ENCODE measurements at places on chromosomes 16 and 17.

- DNase-seq: no peak
These were observed 25.1 kb upstream of the TMC7 start for GRCh38 chr16:18958621-18959029.

GRCh38 chr17:76115138-76115754, 11.7 kb upstream of the EXOC7 start:
- no peak for DNase-seq

DNA sequence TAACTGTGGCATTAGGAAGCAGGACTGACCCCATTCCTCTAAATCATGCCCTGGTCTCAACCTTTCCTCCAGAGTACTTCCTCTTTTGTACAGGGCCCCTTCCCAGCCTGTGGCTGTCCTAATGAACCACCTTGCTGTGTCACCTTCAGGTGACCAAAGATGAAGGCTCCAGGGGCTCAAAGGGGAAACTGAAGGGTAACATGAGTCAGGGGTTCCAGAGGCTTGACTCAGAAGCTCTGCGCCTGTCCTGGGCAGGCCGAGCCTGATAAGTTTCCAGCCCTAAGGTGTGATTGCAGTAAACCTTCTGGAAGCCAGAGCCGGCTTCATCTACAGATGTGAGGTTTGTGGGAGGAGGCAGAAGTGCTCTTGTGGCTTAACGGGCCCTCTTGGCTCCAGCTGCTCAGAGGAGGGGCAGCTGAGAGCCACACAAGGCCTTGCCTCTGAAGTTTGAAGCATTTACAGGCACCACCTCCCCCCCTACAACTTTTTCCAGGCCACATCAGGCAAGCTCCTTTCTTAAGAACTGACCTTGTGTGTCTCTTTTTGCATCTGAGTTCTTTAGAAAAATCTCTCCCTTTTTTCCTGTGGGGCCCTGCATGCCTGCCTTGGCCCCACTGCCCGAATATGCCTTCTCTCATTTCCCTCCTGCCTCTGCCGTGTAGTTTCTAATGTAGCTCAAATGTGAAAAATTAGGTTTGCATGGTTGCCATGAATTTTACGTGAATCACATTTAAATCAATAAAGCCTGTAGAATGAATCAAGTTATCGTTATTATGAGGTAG, 149.9 kb downstream of the CLEC16A start:
- DNase-seq: no peak

DNA sequence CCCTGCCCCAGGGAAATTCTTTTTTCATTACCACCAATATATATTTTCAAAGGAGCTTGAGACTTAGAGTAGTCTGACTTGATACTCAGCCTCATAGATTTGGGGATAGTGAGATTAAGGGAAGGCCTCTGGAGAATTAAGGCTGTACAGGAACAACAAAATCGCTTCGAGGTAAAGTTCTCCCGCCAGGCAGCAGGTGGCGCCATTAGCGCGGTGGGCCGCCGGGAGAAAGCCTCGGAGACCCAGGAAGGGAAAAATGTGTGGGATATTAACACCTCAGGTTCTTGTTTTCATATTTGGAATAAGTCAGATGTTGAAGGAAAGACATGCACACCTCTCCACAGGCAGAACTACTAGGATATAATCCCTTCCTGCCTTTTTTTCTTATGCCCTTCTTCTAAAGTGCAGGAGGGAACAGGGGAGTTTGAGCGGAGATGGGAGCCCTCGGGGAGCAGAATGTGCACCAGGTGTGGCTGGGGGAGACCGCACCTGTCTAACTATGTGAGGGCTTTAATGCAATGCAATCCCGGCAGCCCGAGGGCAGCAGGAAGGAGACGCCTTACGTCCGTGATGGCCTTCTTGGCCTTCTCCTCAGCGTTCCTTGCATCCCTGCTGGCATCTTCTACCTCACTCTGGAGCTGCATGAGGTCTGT, 25.9 kb downstream of the MYH3 start:
- peak; percentile 37 for DNase-seq

- peak; percentile 12 for DNase-seq
These were observed 50.2 kb downstream of the ANKFN1 start for GRCh38 chr17:56203430-56203829.

DNA sequence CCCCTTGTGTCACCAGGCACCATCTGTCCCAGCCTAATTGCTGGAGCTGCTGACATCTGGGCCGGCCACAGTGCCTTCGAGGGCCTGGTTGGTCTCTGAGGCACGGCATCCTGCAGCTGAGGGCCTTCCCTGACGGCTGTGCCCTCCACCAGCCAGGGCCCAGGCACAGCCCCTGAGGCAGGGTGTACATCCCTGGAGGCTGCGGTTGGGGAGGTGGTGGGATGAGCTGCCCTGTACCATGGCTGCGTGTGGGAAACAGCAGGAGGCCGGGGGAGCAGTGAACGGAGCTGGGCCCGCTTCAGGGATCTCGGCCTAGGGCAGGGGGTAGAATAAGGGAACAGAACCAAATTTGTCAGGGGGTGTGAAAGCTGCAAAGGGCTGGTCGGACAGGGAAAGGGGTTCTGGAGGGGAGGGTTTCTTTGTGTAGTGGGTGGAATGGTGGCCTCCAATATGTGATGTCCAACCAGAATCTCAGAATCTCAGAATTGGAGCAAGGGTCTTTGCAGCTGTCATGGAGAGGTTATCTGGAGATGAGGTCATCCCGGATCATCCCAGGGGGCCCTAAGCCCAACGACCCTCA, 10.0 kb upstream of the SLC38A10 start:
- DNase-seq: no peak

GRCh38 chr17:78082988-78083387, 45.6 kb downstream of the TMC6 start:
- DNase-seq: no peak

DNA sequence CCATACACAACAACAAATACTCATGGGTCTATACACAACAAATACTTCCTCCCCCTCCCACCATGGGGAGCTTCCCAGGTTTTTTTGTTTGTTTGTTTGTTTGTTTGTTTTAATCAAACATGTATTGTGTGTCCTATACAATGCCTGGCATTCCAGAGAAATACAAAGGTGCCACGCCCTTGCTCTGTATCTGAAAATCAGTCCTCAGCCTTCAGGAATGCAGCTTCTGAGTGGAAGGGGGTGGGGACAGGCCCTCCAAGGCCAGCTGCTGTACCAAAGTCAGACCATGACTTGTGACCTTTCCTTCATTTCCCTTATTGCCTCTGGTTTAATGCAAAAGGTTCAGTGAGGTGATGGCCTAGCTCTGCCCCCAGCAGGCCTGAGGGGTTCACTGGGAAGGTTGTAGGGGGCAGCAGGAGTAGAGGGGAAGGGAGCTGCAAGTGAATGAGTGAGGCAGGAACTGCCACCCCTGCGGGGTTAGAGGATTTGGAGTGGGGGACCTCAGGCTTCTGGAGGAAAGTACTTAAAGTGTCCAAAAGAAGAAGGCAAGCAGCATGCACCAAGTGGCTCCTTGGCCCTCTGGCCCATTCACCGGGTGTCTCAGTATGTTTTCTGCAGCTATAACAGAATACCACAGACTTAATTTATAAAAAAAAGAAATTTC, 105.2 kb downstream of the CLEC16A start:
- DNase-seq: no peak

DNA sequence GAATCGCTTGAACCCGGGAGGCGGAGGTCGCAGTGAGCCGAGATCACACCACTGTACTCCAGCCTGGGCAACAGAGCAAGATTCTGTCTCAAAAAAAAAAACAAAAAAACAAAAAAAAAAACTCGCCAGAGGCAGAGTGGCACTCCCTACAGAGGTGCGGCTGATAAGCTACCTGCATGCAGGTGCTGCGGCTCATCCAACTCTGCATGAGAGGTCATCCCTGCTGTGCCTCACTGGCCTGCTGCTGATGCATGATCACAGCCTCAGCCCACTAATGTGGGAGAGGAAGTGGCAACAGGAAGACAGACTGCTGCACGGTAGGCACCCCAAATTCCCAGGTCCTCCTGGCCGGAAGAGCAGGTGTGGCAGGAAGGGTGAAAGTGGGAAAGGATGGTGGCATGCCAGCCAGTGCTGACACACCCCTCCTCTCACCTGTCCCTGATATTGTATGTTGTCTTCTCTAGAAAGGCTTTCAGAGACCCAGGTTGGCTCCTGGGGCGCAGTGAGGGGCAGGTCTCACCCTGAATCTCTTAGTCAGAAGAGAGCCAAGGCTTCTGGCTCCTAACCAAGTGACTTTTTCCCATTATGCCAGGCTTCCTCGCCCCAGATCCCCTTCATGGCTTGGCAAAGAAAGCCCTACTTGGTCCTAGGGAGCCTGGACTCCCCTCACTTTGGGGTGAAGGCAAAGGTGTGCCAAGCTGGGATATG, 11.8 kb downstream of the NXPH3 start:
- DNase-seq: no peak

- DNase-seq: no peak
These were observed 4.5 kb downstream of the OR1F1 start for GRCh38 chr16:3192476-3193019.

GRCh38 chr17:81838753-81839255, 4.0 kb upstream of the PPP1R27 start:
- no peak for DNase-seq

GRCh38 chr17:44416558-44417289, 27.3 kb upstream of the ITGA2B start:
- no peak for DNase-seq

- DNase-seq: no peak
These were observed 27.5 kb upstream of the KRT17 start for GRCh38 chr17:41651625-41652460.

GRCh38 chr17:50059256-50059655, 3.3 kb downstream of the ITGA3 start:
- no peak for DNase-seq

- DNase-seq: no peak
These were observed 4.9 kb downstream of the TEX14 start for GRCh38 chr17:58686980-58687379.

- no peak for DNase-seq
These were observed 8.4 kb downstream of the NDUFAB1 start for GRCh38 chr16:23587726-23588125.

DNA sequence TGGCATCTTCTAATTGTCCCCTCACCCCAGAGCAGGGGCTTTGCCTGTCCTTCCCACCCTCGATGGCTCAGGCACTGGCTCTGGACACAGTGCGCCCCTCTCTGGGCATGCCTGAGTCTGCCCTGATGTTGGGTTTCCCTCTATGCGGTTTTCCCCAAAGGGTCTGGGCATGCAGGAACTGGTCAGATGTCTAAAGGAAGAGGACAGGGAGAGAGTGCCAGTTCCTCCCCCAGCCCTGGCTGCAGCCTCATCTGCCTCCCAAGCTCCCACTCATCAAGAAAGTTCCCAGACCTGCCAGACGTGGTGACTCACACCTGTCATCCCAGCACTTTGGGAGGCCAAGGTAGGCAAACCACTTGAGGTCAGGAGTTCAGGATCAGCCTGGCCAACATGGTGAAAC, 41.3 kb upstream of the PABPN1L start:
- no peak for DNase-seq

- DNase-seq: no peak
These were observed 214.0 kb upstream of the CIBAR2 start for GRCh38 chr16:85326113-85326793.

DNA sequence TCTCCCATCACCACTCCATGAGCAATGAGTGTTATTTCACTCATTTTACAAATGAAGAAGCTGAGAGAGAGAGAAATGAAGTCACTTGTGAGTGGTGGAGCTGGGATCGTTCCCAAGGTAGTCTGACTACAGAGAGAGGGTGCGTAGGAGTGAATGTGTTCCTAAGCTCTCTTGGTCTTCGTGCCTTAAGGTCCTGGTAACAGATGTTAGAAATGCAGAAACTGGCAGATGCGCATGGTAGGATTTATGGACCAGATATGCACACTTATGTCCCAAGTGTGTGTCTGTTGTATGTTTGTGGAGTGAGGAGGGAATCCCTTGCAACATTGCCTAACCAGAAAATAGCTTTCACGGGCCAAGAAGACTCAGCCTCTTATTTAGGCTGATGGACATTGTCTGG, 93.2 kb upstream of the ZNF469 start:
- DNase-seq: no peak

DNA sequence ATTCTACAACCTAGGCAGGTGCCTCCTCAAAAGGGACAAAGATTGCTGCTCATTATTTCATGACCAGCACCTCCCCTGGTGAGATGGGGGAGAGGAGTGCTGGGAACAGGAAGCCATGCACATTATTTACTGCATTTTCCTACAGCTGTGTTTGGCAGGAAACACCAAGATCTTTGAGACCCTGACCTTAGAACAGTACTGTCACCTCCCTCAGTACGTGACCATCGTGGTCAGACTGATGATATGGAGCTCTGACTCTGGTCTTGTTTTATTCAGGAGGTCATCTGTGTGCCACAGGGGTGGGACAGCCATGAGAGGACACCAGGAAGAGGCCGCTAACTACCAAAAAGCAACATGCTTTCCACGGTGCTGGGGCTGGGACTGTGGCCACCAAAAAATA, 37.4 kb downstream of the USP22 start:
- no peak for DNase-seq

DNA sequence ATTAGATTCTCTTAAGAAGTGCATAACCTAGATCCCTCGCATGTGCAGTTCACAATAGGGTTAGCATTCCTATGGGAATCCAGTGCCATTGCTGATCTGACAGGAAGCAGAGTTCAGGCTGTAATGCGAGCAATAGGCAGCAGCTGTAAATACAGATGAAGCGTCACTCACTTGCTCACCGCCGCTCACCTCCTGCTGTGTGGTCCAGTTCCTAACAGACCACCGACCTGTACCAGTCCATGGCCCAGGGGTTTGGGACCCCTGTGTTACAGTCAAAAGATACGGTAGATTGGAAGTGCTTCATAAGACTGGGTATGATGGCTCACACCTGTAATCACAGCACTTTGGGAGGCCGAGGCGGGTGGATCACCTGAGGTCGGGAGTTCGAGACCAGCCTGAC, 2.8 kb downstream of the STAT5A start:
- no peak for DNase-seq

- no peak for DNase-seq
These were observed 1.1 kb downstream of the PRSS33 start for GRCh38 chr16:2786061-2786825.

GRCh38 chr16:87342978-87343752, 26.0 kb upstream of the C16orf95 start:
- DNase-seq: no peak

GRCh38 chr16:17362183-17362582, 108.6 kb downstream of the XYLT1 start:
- DNase-seq: no peak

DNA sequence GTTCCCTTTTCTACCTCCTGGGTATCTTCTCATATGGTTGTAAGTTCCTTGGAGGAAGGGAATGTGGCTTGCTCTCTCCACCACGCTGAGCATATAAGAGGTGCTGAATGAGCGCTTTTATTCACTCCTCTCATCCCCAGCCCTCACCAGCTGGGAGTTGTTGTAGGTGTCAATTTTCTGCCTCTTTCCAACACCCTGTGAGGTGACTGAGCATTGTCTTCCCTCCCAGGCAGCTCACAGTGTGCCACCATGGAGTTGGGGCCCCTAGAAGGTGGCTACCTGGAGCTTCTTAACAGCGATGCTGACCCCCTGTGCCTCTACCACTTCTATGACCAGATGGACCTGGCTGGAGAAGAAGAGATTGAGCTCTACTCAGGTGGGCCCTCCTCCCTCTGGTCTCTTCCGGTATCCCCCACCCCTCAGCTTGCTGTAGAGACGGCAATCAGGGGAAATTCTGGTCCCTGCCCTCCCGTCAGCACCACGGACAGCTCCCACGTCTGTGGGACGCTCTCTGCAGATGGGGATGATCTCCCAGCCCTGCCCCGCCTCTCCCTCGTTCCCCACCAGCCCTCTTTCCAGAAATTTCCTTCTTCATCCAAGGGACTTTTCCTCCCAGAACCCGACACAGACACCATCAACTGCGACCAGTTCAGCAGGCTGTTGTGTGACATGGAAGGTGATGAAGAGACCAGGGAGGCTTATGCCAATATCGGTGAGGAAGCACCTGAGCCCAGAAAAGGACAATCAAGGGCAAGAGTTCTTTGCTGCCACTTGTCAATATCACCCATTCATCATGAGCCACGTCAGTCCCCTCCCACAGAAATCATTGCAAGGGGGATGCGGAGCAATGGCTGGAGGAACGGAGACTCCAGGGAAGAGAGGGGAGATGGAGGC, 18.3 kb downstream of the CIITA start:
- peak; percentile 42 for DNase-seq
